SK-N-DZ (cell line): ENCODE measurements at places on chromosomes 2 and 18.
A peak's percentile ranks its signal among the peaks of the same experiment; 100 is the strongest.

GRCh38 chr2:12500899-12501298 is 215.8 kb upstream of the TRIB2 start:
- no peak for DNase-seq

GRCh38 chr2:223054193-223054781 is 2.3 kb downstream of the KCNE4 start:
- DNase-seq, result no peak

- no peak for DNase-seq
Observed at GRCh38 chr18:58997811-58998337, 133.2 kb downstream of the ZNF532 start.

- no peak for DNase-seq
Observed at GRCh38 chr2:169136885-169137534, 67.6 kb downstream of the DHRS9 start.

DNA sequence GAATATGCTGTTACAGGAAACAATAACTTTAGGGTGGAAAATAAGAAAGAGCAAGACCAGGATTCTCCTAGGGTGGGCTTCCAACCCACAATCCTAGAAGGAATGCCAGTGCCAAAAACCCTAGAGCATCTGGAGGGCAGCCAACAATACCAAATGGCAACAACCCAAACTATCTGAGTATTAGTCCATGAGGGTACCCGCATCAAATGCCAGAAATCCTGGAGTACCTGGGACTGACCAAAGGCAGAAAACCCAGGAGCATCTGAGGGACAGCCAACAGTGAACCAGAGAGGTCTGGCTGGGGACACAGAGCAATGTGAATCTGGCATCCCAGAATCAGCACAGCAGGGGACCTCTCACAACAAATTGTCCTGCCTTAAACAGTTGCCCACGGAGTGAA is 126.3 kb downstream of the SCG2 start:
- no peak for DNase-seq

DNA sequence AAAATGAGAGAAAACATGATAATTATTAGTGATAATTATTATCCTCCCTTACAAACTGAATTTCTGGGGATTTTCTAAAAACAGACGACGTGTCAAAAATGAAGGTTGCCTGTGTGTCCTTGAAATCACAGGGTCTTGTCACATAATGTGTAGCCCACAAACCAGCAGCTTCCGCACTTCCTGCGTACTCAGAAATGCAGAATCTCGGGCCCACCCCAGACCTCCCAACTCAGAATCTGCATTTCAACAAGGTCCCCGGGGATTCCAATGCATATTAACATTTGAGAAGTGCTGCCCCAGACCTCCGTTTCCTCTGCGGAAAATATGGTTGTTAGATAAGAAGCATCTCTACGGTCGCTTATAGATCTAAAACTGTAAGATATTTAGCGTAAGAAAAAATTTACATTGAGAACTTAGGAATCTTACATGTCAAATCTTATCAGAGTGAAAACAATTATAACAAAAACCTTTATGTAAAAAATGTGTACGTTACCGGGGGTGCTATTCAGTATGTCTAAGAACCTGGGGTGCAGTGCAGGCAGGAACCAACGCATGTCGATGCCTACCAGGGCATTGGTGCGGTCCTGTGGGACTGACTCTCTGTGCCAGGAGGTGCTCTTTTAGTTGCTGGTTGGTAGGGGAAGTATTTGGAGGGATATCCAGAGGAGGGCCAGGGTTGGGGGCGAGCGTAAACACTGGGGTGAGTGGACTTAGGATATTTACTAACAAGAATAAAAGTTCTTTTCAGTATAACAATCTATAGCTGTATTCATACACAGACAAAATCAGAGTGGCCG is 15.2 kb downstream of the CDKL4 start:
- DNase-seq, result peak; percentile 40

DNA sequence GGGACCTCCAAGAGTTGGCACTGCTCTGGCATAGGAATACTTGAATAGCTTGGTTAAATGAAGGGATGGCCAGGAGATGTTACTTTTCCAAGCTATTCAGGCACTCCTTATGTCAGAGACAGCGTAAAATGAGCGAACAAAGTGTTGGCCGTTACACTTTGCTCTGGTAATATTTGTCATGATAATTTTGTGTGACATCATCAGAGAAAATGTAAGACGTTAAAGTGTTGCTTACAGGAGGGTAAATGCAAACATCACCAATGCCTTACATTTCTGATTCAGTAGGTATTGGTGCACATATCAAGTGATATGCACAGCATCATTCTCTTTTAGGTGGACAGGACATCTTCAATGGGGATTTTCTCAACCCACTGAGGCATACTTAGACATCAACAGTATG is 46.0 kb downstream of the PLEKHA3 start:
- no peak for DNase-seq

- no peak for DNase-seq
Observed at GRCh38 chr2:169366066-169366465, 3.7 kb upstream of the LRP2 start.

GRCh38 chr18:62399276-62399675 is 74.2 kb downstream of the TNFRSF11A start:
- DNase-seq, result no peak

GRCh38 chr18:58591286-58591685 is 37.6 kb downstream of the ALPK2 start:
- no peak for DNase-seq

GRCh38 chr18:42360716-42361115 is 405.7 kb downstream of the PIK3C3 start:
- no peak for DNase-seq

- DNase-seq, result no peak
Observed at GRCh38 chr2:18104595-18105224, 226.2 kb downstream of the KCNS3 start.

DNA sequence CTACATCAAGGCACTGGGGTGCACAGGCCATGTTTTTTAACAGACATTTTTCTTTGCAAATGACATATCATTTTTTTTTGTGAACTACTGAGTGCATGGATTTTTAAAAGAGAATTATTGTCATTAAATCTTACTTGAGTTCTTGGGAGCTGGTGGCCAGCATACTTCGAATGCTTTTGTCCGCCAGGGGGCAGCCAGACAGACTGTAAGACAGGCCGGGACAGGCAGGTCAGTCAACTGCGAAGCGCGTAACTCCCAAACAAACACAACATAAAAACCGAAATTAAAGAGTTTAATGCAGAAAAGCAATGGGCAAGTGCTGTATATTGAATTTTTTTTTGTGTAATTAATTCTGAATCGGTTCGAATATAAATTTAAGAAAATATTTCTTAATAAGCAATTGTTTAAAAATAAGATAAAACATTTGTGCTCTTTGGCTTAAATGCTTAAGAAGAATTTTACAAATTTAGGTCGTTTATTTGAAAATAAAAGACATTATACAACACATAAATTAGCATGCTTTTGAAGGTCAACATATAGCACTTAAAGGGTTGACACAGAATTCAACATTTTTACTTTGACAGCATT is 142.2 kb upstream of the PXDN start:
- DNase-seq, result peak; percentile 46

- DNase-seq, result no peak
Observed at GRCh38 chr2:199458806-199459285, 1.1 kb upstream of the SATB2 start.

- no peak for DNase-seq
Observed at GRCh38 chr2:188485496-188485895, 193.8 kb downstream of the GULP1 start.

- no peak for DNase-seq
Observed at GRCh38 chr2:173741759-173742158, 223.4 kb downstream of the SP3 start.

- no peak for DNase-seq
Observed at GRCh38 chr2:47095349-47096020, 59.6 kb downstream of the STPG4 start.

DNA sequence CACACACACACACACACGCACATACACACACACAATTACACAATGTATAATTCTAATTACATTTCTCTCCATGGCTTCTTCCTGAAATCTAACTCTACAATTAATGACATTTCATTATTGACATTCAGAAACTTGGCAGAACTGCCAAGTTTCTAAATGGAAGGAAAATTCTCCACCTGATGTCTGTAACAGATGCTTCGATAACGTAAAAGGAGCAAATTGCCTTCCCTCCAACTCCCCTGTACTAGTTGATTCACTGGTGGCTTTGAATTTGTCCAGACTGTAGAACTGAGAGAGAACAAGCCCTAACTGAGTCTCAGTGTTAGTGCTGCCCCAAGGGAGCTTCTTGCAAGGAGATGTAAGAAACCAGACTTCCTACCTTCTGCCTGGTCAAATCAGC is 255.1 kb upstream of the TMEM200C start:
- DNase-seq, result no peak

GRCh38 chr2:98634406-98635092 is 26.2 kb downstream of the UNC50 start:
- DNase-seq, result no peak

- DNase-seq, result no peak
Observed at GRCh38 chr2:201572846-201573508, 70.3 kb downstream of the TMEM237 start.

DNA sequence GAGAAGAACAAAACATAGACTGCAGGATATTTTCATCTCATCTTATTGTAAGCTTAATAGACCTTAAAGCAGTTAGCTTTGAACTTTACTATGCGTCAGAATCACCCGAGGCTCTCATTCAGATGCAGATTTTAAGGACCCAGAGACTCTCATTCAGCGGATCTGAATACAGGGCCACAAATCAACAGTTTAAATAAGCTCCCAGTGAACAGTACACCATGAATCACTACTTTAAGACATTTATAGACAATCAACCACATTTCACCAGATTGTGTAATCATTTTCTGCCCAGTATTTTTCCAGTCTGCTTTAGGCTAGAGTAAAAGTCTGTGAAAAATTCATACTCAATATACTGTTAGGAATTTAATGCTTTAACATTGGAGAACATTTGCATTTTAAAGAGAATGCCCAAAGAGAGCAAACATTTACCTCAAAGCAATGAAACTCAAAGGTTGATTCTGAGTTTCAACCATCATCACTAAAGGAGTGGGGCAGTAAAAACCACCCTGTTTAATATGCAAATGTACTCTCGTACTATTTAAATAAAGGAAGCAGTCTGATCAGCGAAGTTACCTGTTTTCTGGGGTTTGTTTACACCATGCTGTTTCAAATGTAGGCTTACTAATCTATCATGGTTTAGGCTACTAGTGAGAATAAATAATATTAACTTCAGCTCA is 11.0 kb upstream of the ALPK2 start:
- DNase-seq, result no peak

DNA sequence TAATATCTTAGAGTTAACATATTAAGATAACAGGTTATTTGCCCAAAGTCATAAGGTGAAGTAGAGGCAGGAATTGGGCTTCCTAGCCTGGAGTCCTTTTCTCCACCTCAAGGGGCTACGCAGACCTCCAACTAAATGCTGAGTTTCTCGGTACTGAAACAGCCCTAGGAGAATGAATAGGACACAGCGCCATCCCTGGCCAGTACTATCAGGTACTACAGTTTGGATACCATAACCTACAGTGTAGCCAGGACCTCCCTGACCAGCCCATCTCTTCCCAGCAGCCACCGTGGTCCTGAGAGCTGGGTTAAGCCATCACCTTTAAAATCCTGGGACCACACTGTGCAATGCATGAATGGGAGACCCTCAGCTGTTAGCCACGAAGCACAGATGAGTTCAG is 15.7 kb downstream of the CASP8 start:
- DNase-seq, result no peak

GRCh38 chr2:175350105-175350504 is 168.6 kb upstream of the ATP5MC3 start:
- no peak for DNase-seq

DNA sequence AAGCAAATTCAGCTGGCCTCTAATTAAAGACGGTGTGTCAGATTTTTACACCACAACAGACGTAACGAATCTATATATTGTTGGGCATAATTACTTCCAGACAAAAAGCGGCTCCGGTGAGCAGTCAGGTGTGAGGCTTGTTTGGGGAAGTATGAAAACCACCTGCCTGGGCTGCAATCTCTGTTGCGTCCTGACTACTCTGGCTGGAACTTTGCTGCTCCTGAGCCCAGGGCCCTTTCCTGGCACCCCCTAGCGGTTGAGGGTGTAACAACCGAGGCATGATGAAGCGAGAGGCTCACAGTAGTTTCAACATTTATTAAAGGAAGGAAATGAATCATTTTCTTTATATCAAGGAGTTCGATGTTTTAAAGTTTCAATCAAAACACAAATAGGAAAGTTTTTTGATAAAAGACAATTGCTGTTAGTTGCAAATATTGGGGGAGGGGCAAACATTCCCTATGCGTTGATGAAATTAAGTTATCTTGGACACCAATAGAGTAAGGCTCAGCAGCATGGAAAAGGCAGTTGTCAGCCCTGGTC is 10.6 kb upstream of the ITGB6 start:
- DNase-seq, result peak; percentile 66

GRCh38 chr2:19351899-19352697 is 6.3 kb downstream of the OSR1 start:
- DNase-seq, result no peak

DNA sequence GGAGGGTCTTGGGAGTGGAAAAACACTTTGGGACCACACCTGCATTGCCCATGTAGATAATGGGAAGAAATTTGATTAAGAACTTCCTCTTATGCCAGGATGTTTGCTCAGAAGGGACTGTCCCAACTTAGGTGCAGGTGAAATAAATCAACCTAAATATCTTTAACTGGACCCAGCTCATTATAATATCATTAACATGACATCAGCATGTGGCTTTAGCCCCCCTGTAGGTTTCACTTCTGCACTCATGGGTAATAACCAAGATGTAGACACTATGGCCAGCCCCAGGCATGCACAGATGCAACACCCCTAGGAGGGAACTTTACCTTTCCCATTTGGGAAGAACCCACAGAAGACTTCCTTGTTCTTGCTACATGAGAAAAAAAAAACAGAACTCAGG is 227.4 kb upstream of the ZNF804A start:
- DNase-seq, result no peak

GRCh38 chr2:26457251-26457666 is 20.7 kb downstream of the OTOF start:
- no peak for DNase-seq

DNA sequence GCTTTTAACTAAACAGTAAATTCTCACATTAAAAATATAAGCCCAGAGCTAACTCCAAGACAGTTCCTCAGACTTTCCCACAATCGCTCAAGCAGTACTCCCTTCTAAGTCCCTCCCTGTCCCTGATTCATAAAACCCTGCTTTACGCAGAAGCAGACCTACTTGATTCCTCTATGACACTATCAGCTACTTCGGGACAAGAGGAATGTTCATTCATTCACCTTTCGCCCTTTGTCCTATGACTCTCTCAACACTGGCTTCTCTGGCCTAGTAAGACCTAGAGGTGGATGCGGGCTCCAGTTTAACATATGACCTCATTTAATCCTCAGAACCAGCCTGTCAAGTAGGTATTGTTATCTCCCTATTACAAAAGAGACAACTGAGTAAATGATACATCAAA is 10.2 kb downstream of the LPIN2 start:
- no peak for DNase-seq
